ENCODE measurements at places on chromosomes 6 and 20.

DNA sequence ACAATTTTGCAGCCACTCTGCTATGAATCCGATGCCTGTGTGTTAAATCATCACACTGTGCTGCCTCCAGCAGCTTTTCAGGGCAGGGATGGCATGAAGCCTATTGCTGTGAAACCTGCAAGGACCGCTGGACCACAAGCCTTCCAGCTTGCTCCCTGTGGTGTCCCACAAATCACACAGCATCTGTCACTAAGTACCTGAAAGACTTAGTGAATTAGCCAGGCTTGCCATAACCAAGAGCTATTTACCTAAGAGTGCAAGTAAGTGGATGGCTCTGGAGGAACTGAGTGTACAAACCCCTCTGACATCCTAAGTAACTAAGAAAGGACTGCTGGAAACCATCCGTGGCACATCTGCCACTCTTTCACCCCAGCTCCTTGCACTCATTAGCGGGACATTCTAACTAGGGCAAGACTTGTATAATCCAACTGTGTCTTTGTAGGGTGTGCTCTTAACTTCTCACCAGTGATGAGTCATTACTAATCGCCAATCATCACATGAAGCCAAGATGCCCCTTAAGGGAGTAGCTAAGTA lies 34.7 kb downstream of the FOXQ1 start:
- DNase-seq = no peak

DNA sequence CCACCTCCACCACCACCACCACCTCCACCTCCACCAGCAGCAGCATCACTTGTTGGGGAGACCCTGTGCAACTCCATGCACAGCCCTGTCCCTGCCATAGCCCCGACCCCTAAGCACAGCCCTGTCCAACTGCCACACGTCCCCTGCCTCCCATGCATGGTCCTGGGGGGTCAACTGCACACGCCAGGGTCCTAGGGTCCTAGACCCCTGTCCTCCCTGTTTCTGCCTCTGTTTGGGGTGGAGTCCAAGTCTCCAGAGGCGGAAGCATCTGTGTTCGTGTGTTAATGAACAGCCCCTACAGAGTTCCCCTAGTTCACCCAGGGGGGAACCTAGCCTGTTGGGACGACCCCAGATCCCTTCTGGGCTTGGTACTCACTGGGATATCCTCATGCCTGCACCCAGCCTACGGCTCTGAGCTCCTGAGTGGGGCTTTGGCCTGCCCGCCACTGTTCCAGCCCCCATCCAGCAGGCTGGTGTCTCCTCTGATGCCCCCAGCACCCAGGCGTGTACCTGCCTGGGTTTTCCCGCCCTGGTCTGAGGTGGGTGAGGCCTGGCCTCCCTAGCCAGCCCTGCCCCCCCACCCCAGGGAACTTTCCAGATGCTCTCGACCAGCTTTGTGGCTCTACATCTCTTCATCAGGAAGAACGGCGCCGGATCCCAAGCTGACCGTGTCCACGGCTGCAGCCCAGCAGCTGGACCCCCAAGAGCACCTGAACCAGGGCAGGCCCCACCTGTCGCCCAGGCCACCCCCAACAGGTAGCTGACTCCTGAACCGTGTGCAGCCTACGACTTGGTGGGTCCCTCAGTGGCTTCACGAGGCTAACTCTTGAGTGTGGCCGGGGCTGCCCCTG lies 2.5 kb upstream of the TNFRSF6B start:
- no peak for DNase-seq

DNA sequence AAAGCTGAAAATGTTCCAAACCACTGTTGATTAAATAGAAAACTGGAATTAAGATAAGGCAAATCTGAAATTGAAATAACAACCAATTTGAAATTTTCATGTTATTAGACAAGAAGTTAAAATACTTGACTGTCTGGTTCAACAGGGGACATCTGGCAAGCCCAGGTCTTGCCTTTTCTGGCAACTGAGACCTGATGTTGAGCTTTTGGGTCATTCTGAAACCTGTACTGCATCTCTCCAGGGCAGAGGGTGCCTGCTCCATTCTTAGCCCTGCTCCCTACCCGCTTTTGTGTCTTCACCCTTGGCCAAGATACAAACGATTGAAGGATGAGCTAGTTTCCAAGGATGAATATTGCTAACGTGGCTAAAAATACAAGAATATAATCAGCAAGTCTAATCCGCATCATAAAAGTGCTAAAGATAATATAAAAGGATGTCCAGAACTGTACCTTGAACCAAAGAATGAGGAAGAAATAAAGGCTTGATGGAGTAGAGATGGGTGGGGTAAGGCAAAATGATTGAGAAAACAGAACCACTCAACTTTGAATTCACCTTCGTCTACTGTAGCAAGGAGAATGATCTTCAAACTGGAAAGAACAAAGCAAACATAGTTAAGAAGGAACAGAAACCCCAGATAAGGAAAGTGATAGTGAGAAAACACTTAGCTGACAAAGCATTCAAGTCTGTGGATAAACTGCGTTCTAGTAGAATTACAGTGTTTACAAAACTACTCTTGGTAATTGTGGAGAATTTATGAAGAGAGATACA lies 109.8 kb upstream of the MAN1A1 start:
- DNase-seq = no peak

DNA sequence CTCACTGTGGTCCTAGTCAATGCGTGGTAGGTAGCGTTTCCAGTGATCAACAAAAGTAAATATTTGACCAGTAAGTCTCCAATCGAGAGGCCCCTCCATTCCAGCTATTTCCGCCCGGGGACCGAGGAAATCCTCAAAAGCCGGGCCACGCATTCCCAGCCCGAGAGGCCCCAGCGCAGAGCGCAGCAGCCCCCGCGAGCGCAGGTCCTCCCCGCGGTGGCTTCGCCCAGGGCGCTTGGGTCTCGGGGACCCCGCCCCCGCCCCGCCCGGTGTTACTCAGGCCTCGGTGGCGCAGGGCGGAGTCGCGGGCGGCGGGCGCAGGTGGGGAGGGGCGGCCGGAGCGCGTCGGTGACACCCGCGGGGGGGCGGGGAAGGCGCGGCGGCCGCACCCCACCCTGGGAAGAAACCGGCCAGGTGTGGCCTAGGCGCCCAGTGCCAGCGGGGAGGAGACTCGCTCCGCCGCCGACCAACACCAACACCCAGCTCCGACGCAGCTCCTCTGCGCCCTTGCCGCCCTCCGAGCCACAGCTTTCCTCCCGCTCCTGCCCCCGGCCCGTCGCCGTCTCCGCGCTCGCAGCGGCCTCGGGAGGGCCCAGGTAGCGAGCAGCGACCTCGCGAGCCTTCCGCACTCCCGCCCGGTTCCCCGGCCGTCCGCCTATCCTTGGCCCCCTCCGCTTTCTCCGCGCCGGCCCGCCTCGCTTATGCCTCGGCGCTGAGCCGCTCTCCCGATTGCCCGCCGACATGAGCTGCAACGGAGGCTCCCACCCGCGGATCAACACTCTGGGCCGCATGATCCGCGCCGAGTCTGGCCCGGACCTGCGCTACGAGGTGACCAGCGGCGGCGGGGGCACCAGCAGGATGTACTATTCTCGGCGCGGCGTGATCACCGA lies at the start of gene DSP:
DSP (plus strand) TSS at position 497 of the 890 bp plus-strand sequence; CDS start at position 742, 245 bp downstream.
- no peak for DNase-seq

GRCh38 chr20:57205606-57206219 lies 60.7 kb downstream of the BMP7 start:
- DNase-seq = no peak

DNA sequence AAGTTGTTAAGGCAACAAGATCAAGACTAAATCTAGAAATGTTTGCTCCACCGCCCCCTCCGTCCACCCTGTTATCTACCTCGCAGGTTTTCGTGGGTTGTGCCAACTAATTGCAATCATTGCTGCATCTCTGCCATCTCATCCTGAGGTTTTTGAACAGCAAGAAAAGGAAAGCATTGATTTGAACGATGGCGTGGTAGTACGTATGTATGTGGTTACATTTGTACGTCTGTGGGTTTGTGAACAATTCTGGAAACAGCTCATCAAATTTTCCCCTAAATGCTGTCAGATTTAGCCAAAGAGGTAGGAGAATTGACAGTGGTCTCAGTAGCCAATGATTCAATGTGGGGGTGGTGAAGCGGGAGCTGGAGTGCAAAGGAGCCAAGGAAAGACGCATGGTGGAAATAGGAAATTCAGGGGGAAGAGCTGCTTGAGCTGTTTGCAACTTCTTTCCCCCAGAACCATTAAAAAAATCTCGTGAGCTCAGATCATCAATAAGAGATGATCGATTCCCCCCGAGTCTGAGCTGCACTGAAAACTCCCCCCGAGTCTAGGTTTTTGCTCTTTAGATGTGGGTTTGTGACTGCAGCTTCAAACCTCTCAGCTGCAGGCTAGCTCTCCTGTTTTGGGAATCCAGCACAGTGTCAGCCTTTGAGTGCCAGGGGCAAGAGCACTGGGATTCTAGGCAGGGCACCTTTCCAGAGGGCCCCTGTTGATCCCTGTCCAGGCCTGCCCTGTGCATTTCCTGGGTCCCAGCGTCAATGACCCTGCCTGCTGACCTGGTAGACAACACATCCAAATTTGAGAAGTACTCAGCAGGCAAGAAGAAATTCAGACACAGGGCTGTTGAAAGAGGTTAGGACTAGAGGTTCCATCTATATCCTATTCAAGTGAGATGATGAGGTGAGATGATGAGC lies 72.6 kb upstream of the LY86 start:
- DNase-seq = peak; percentile 36

GRCh38 chr6:151413372-151414145 lies 22.2 kb upstream of the ZBTB2 start:
- DNase-seq = no peak

DNA sequence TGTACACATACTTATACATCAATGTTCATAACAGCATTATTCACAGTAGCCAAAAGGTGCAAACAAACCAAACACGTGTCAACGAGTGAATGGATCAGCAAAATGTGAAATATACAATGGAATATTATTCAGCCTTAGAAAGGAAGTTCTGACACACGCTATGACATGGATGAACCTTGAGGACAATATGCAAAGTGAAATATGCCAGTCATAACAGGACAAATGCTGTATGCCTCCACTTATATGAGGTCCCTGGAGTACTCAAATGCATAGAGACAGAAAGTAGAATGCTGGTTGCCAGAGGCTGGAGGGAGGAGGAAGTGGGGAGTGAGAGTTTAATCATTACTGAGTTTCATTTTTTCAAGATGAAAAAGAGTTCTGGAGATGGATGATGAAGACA lies 37.8 kb upstream of the IGF2R start:
- DNase-seq = peak; percentile 13

DNA sequence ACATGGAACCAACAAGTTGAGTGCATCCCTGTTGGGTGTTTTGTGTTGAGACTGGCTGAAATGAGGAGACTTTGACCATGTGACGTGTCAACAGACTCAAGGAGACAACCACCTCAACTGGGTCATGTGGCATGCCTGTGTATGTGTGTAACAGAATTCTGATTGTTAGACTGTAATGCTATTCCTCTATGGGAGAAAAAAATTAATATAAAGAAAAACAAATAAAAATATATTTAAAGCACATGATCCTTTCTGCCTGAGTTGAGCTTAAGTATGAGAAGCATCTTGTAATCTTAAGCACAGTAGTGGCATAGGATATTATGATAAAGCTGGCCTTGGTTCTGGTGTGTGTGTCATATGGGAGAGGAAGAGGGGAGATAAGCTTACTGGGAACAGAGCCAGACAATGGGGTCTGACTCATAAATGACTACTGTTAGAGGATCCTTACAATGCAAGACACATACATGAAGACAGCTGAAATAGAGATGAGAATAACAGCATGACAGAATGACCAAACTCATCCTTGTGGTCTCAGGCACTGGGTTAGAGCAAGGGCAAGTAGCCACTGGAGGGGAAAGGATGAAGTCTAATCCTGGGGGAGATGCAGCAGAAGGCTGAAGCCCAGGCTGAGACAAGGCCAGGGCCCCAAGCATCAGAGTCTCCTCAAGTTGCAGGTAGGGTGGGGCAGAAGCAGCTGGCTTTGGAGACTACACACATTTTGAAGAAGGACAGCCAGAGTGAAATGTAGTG lies 9.2 kb downstream of the TP53INP2 start:
- DNase-seq = no peak

- no peak for DNase-seq
Measured at GRCh38 chr6:37381579-37381978, 27.8 kb downstream of the RNF8 start.

DNA sequence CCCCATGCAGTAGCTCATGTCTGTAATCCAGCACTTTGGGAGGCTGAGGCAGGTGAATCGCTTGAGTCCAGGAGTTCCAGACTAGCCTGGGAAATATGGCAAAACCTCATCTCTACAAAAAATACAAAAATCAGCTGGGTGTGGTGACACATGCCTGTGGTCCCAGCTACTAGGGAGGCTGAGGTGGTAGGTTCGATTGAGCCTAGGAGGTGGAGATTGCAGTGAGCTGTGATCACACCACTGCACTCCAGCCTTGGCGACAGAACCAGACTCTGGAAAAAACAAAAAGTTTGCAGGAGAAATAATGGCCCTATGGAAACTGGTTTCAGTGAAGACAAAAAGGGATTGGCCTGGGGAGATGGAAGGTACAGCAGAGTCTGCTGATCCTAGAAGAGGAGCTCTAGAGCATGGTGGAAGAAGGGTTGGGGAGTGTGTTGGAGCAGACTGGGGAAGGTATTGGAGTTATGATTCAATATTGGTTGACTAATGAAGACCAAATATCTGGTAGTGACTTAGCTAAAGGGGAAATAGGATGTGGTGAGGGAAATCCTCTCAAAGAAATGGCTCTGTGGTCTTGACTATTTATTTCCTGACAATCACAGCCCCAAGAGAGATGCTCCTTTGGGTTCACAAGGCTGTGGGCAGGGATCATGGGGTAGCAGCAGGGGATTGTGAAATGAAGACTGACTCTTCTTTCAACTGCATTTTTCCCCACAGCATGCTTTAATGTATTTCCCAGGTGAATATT lies 281.9 kb downstream of the UTRN start:
- no peak for DNase-seq

GRCh38 chr6:150116200-150116800 lies 26.5 kb upstream of the PPP1R14C start:
- DNase-seq = no peak

GRCh38 chr6:167311286-167311685 lies 13.6 kb upstream of the TTLL2 start:
- no peak for DNase-seq

- DNase-seq = no peak
Measured at GRCh38 chr6:144804246-144804790, 519.2 kb downstream of the UTRN start.

- DNase-seq = no peak
Measured at GRCh38 chr6:33823806-33824205, 20.0 kb upstream of the MLN start.

DNA sequence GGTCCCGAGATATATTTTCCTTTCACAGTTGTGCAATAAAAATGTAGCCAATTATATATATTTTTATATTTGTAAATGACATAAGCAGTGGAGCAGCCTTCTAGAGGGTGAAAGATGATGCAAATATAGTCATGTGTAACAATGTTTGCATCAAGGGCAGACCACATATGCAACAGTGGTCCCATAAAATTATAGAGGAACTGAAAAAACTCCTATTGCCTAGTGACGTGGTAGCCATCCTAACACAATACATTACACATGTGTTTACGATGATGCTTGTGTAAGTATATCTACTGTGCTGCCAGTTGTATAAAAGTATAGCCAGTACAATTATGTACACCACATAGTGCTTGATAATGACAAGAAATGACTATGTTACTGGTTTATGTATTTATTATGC lies 162.8 kb downstream of the ZFAND3 start:
- no peak for DNase-seq

- DNase-seq = no peak
Measured at GRCh38 chr6:5155906-5156305, 70.8 kb downstream of the PPP1R3G start.

- no peak for DNase-seq
Measured at GRCh38 chr6:117253785-117254184, 11.6 kb upstream of the VGLL2 start.

- no peak for DNase-seq
Measured at GRCh38 chr20:44223721-44224120, 13.2 kb upstream of the OSER1 start.

Data from activated CD8-positive, alpha-beta memory T cell treated with anti-CD3 and anti-CD28 coated beads for 48 hours (primary cell).